ENCODE measurements at places on chromosomes 4 and X.

GRCh38 chr4:7418131-7418943, 16.4 kb downstream of the PSAPL1 start:
- H3K4me3 ChIP-seq = no peak overlapping the region
- DNase-seq = no peak
- H3K4me1 ChIP-seq = no peaks in the 10 kb centered on the region
- no peak overlapping the region for H3K27ac ChIP-seq
- H3K27me3 ChIP-seq = no peaks in the 10 kb centered on the region
- H3K36me3 ChIP-seq = no peaks in the 10 kb centered on the region

DNA sequence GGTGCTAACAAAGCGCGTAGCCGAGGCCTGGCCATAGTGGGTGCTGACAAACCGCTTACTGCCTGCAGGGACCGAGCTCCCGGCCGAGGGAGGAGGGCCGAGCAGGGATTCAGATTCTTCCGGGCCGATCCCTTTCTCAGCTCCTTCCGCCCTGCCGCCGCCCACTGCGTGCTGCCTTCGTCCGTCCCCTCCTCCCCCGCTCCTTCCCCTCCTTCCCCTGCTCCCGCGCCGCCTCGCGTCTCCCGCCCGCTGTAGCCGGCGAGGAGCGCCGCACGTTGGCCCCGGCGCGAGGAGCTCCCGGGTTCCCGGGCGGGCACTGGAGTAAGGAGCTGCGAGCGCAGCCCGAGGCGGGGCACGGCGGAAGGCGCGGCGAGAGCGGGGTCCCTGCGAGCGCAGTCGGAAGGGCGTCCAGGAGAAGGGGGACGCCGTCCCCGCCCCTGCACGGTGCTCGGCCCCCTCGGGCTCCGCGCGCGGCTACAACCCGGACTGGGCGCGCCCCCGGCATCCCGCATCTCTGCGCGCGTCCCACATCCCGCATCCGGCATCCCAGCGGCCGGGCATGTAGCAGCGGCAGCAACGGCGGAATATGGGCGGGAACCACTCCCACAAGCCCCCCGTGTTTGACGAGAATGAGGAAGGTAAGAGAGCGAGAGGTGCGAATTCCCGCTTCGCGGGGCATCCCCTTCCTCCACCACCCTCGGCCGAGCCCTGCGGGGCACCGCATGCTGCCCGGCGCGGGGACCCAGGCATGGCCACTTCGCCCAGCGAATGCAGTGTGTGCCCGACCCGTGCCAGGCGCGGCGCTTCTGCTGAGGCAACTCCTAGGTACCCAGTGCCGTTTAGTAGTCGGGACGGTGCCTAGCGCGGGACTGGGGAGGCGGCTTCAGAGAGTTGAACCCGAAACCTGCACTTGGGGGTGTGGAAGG, at the start of gene STK32B:
TSS of gene STK32B (plus strand) at position 203 of the 926 bp plus-strand sequence.
- DNase-seq = peak; percentile 84
- peaks cover 4% of the 10 kb centered on the region for H3K4me1 ChIP-seq
- H3K4me3 ChIP-seq = peak within 1 kb of the TSS; percentile 40
- H3K27ac ChIP-seq = no peak within 1 kb of the TSS
- no peaks in the 10 kb centered on the region for H3K36me3 ChIP-seq
- H3K27me3 ChIP-seq = peaks cover 45% of the 10 kb centered on the region

DNA sequence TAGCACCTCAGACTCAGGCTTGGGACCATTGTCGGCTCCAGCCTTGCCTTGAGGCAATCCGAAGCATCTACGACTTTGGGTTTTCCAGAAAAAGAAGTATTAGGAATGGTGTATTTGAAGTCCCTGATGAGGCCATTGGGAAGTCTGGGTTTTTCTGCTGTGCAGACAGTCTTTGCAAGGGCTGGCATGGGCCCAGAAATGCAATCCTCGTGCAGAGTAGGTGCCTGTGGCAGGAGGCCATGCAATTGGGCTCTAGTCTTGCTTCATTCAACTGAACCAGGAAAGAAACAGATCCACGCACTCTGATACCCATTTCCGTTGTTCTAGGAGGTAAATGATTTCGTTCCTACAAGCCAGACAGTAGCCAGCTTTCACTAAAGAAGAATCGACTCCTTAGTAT, 12.4 kb downstream of the ZFP92 start:
- no peaks in the 10 kb centered on the region for H3K27me3 ChIP-seq
- no peak overlapping the region for H3K27ac ChIP-seq
- DNase-seq = no peak

GRCh38 chr4:4762909-4763821, 96.3 kb upstream of the MSX1 start:
- H3K27ac ChIP-seq = no peak overlapping the region
- no peaks in the 10 kb centered on the region for H3K36me3 ChIP-seq
- peaks cover 10% of the 10 kb centered on the region for H3K4me1 ChIP-seq
- H3K27me3 ChIP-seq = no peaks in the 10 kb centered on the region
- H3K4me3 ChIP-seq = no peak overlapping the region

DNA sequence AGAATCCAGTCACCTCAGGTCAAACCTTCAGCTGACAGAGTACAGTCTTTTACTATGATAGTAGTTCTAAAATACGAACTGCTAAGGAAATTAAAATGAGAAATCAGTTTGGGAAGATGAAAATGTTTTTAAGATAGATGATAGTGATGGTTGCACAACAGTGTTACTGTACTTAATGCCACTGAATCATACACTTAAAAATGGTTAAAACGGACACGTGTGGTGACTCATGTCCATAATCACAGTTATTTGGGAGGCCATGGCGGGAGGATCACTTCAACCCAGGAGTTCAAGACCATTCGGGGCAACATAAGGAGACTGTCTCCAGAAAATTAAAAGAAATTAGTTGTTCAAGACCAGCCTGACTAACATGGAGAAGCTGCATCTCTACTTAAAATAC, 41.4 kb downstream of the ABHD18 start:
- DNase-seq = no peak
- H3K4me1 ChIP-seq = no peaks in the 10 kb centered on the region
- peaks cover 15% of the 10 kb centered on the region for H3K36me3 ChIP-seq
- no peak overlapping the region for H3K27ac ChIP-seq
- no peak overlapping the region for H3K4me3 ChIP-seq

DNA sequence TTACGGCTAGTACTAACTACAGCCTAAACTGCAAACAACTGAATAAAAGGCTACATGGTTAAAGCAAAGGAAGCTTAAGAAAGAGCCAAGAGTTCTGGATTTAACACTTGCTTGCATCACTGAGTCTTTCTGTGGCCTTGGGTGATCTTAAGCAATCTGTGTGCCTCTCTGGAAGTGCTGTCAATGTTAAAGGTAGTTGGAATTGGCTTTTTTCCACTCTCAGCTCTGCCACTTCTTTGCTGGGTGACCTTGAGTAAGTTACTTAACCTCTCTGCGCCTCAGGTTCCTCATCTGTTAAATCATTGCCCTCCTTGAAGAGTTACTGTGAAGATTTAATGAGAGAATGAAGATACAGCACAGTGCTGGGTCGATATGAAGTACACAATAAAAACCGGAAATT, 15.7 kb downstream of the SLC2A9 start:
- H3K27ac ChIP-seq = no peak overlapping the region
- peak; percentile 40 for DNase-seq
- H3K36me3 ChIP-seq = no peaks in the 10 kb centered on the region
- no peaks in the 10 kb centered on the region for H3K27me3 ChIP-seq
- no peak overlapping the region for H3K4me3 ChIP-seq
- no peaks in the 10 kb centered on the region for H3K4me1 ChIP-seq

GRCh38 chr4:132707955-132708354, 441.1 kb upstream of the PCDH10 start:
- no peak overlapping the region for H3K4me3 ChIP-seq
- peaks cover 4% of the 10 kb centered on the region for H3K4me1 ChIP-seq
- H3K27me3 ChIP-seq = no peaks in the 10 kb centered on the region
- DNase-seq = no peak

DNA sequence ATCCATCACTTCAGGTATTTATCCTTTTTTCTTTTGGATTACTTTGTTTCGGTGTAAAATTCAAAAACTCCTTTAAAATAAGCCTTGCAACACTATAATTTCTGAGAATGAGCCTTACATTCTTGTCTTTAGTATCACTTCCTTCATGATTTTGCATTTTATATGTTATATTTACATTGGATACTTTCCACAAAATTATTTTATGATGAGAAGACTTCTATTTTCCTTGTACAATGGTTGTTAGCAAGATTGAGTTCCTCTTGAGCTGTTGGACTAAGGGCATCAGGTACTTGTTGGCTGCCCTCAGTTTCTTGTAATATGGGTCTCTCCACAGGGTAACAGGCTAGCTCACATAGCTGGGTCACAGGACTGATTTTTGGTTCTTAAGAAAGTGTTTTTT, 22.7 kb upstream of the HPGDS start:
- H3K4me3 ChIP-seq = no peak overlapping the region
- H3K27ac ChIP-seq = no peak overlapping the region
- H3K4me1 ChIP-seq = no peaks in the 10 kb centered on the region
- no peaks in the 10 kb centered on the region for H3K36me3 ChIP-seq
- DNase-seq = no peak
- H3K27me3 ChIP-seq = no peaks in the 10 kb centered on the region

GRCh38 chr4:107050525-107051135, 14.5 kb upstream of the DKK2 start:
- DNase-seq = peak; percentile 23
- H3K27ac ChIP-seq = no peak overlapping the region
- no peaks in the 10 kb centered on the region for H3K4me1 ChIP-seq
- no peaks in the 10 kb centered on the region for H3K27me3 ChIP-seq
- H3K36me3 ChIP-seq = no peaks in the 10 kb centered on the region

DNA sequence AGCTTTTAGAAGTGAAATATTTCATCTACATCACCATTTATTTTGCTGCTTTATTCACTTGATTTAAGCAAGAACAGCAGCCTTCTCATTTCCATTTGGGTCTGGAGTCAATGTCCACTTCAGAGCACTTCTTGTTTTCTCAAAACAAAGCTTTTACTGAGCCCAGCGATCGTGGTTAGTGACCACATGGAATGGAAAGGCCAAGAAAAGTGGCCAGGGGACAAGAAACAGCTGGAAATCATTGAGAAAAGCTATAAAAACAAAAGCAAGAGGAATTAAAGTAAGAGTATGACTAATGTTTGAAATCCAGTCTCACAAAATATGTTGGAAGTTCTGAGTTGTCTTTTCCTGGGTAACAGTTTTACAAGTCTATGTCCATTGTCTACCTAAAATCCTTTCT, 328.4 kb upstream of the INTU start:
- no peaks in the 10 kb centered on the region for H3K36me3 ChIP-seq
- H3K27ac ChIP-seq = no peak overlapping the region
- no peak for DNase-seq
- no peak overlapping the region for H3K4me3 ChIP-seq

- H3K27me3 ChIP-seq = no peaks in the 10 kb centered on the region
- no peak overlapping the region for H3K4me3 ChIP-seq
These were observed 10.9 kb upstream of the SEL1L3 start for GRCh38 chr4:25873632-25874129.

DNA sequence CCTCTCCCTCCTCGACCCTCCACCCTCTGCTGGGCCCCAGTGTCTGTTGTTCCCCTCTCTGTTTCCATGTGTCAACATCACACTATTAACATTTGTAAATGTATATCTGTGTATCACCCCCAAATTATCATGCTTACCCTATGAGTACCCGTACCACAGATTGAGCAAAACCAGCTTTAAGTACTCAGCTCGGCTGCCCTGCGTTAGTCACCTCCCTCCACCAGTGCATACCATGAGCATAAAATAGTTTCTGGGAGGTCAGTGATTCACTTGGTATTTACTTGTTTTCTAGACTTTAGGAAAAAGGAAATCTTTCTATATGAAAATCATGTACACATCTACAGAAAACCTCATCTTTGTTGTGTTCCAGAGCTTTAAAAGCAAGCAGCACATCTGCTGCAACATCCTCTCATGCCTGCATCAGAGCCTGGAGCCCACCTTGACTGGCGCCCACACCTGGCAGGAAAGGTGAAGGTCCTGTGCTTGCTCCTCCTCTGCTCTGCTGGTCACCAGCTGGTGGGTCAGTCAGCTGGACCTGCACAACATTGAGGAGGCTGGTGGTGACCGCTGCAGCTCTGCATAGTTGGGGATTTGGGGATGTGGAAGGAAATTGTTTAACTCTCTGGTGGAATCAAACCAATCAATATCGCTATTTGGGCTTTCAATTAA, 214.4 kb upstream of the KLF3 start:
- H3K4me1 ChIP-seq = no peaks in the 10 kb centered on the region
- no peaks in the 10 kb centered on the region for H3K27me3 ChIP-seq
- H3K36me3 ChIP-seq = no peaks in the 10 kb centered on the region
- no peak overlapping the region for H3K4me3 ChIP-seq
- H3K27ac ChIP-seq = no peak overlapping the region

- H3K27me3 ChIP-seq = no peaks in the 10 kb centered on the region
- H3K4me1 ChIP-seq = no peaks in the 10 kb centered on the region
- H3K36me3 ChIP-seq = no peaks in the 10 kb centered on the region
- DNase-seq = peak; percentile 44
These were observed 15.4 kb upstream of the FAM9C start for GRCh38 chrX:13059637-13060499.

DNA sequence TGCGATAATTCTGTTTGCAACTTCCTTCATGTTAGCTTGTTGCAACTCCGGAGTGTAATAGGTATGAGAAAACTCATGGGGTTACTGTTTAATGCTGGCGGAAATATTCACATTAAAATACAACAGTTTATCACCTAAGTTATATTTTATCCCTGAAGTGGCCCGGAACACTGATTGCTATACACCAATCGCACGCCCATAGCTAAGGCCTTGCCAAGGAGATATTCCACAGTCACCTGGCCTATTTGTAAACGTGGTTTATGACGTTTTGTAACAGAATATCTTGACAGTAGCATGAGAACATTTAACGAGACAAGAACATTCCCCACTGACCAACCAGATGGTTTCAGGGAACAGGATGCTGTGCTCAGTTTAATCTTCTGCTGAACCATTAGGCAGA, 23.2 kb upstream of the FAM90A26 start:
- H3K4me1 ChIP-seq = no peaks in the 10 kb centered on the region
- H3K27ac ChIP-seq = no peak overlapping the region
- no peak for DNase-seq
- H3K27me3 ChIP-seq = no peaks in the 10 kb centered on the region
- H3K4me3 ChIP-seq = no peak overlapping the region
- no peaks in the 10 kb centered on the region for H3K36me3 ChIP-seq

DNA sequence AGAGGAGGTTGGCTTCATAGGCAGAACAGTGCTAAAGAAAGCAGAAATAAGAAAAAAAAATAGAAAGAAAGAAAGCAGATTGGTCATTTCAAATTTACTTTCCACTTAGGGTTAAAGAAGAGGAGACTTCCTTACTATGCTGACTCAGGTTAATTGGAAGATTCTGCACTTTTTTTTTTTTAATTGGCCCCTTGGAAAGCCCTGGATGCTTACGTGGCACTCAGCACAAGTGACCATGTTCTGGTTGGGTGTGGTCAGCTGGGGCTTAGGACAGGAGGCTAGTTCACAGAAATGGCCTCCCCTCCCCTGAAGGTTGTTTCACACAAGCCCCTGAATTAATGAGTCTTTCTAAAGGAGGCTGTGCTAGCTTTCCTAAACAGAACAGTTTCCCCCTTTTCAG, 14.5 kb downstream of the MAGEA9B start:
- no peak for DNase-seq
- no peaks in the 10 kb centered on the region for H3K4me1 ChIP-seq
- no peak overlapping the region for H3K27ac ChIP-seq

GRCh38 chr4:37749398-37749988, 63.3 kb upstream of the RELL1 start:
- DNase-seq = no peak
- no peak overlapping the region for H3K27ac ChIP-seq
- H3K27me3 ChIP-seq = no peaks in the 10 kb centered on the region
- no peak overlapping the region for H3K4me3 ChIP-seq
